Osteoblast (primary cell): ENCODE measurements at places on chromosomes 5 and 9.

- H3K4me1 ChIP-seq, result peaks cover 18% of the 10 kb centered on the region
- H3K27ac ChIP-seq, result no peak overlapping the region
- no peaks in the 10 kb centered on the region for H3K36me3 ChIP-seq
- no peaks in the 10 kb centered on the region for H3K27me3 ChIP-seq
Measured at GRCh38 chr9:126410229-126410628, 83.6 kb downstream of the MVB12B start.

DNA sequence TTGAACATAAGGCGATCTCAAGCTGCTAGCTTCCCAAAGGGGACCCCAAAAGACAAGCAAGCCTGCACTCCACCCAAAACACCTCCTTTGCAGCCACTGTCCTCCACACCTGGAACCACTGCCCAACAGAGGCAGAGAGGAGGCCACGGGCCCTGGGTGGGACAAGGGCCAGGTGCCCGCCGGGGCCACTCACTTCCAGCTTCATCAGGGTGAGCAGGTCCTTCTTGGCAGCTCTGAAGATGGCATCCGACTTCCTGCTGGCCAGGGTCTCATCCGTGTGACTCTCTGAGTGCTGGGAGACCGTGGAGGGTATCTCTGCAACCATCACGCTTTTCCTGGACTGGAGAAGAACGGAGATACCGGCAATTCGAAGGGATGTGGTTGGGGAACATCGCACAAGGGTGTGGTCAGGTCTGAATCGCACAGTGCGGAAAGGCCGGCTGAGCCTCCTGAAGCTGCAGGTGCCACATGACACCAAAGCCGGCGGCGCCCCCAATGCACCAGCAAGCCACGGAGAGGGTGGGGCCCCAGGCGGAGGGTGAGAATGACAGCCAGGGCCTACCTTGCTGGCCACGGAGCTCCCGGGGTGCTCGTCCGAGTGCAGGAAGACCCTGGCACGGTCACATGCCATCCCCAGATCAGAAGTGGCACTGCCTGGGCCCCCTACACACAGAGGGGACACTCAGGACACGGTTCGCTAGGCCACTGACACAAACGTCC is 44.6 kb downstream of the PNPLA7 start:
- no peaks in the 10 kb centered on the region for H3K27me3 ChIP-seq
- H3K36me3 ChIP-seq, result no peaks in the 10 kb centered on the region
- no peak overlapping the region for H3K4me3 ChIP-seq
- H3K27ac ChIP-seq, result no peak overlapping the region
- peak; percentile 58 for DNase-seq

- peaks cover 15% of the 10 kb centered on the region for H3K4me1 ChIP-seq
- H3K4me3 ChIP-seq, result no peak overlapping the region
- no peaks in the 10 kb centered on the region for H3K27me3 ChIP-seq
- H3K36me3 ChIP-seq, result no peaks in the 10 kb centered on the region
- DNase-seq, result no peak
Measured at GRCh38 chr5:131637694-131638093, 2.7 kb upstream of the RAPGEF6 start.

- H3K27me3 ChIP-seq, result no peaks in the 10 kb centered on the region
- H3K4me1 ChIP-seq, result peaks cover 73% of the 10 kb centered on the region
- DNase-seq, result peak; percentile 92
Measured at GRCh38 chr5:136023958-136024541, 4.7 kb upstream of the TGFBI start.

- H3K27ac ChIP-seq, result no peak overlapping the region
- no peaks in the 10 kb centered on the region for H3K36me3 ChIP-seq
- DNase-seq, result no peak
- H3K4me3 ChIP-seq, result no peak overlapping the region
- H3K27me3 ChIP-seq, result no peaks in the 10 kb centered on the region
Measured at GRCh38 chr5:107147589-107147988, 523.1 kb downstream of the EFNA5 start.

DNA sequence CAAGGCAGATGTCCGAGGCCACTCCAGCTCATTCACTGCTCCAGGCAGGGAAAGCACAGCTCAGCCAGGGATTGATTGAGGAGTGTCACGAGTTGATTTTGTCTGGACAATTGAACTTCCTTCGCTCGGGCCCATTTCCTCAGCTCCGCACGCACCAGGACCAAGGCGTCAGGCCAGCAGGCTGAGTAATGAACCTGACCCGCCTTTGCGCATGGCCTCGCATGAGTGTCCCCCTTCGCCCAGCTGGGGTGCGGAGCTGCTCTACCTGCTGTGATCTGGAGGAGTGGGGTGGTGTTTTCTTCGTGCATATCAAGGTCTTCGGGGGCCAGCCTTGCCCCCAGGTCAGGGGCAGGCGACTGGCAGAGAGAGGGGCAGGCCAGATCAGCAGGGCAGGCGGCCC is 44.0 kb downstream of the VAV2 start:
- DNase-seq, result peak; percentile 82
- no peak overlapping the region for H3K27ac ChIP-seq
- no peak overlapping the region for H3K4me3 ChIP-seq
- peaks cover 10% of the 10 kb centered on the region for H3K4me1 ChIP-seq

- peak overlapping the region; percentile 39 for H3K27ac ChIP-seq
- peaks cover 17% of the 10 kb centered on the region for H3K4me1 ChIP-seq
- peak; percentile 39 for DNase-seq
- H3K36me3 ChIP-seq, result no peaks in the 10 kb centered on the region
- H3K4me3 ChIP-seq, result peak overlapping the region; percentile 59
- no peaks in the 10 kb centered on the region for H3K27me3 ChIP-seq
Measured at GRCh38 chr5:79774171-79774854, 84.7 kb downstream of the CMYA5 start.

DNA sequence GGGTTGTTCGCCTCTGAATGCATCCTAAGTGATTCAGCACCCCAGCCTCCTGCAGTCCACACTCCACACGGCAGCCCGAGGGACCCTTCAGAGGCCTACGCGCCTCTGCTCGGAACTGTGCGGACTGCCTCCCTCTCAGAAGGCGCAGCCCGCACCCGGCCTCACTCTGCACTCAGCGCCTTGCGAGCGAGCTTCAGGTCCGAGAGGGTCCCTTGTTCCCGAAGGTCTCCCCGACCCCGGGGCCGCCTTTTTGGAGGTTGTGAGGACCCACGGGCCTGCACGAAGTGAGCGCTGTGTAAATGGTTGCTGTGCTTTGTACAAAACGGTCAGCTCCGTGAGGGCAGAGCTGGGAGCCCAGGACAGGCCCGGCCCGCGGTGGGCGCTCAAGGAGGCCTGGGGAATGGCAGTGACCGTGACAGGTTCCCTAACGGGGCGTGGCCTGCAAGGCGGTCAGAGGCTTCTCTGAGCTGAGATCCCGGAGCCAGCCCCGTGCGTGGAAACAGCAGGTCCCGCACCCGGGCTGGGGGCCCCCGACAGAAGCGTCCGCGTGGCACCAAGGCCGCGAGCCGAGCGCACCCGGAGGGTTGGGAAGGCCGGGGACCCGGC is 698 bp upstream of the CACNA1B start:
- H3K27ac ChIP-seq, result no peak overlapping the region
- H3K4me1 ChIP-seq, result no peaks in the 10 kb centered on the region
- H3K4me3 ChIP-seq, result no peak overlapping the region
- DNase-seq, result peak; percentile 67
- H3K27me3 ChIP-seq, result peaks cover 7% of the 10 kb centered on the region
- H3K36me3 ChIP-seq, result no peaks in the 10 kb centered on the region

- H3K27ac ChIP-seq, result no peak overlapping the region
- peaks cover 16% of the 10 kb centered on the region for H3K4me1 ChIP-seq
- H3K27me3 ChIP-seq, result peaks cover 32% of the 10 kb centered on the region
- H3K36me3 ChIP-seq, result no peaks in the 10 kb centered on the region
Measured at GRCh38 chr9:121498150-121498486, 1.5 kb downstream of the GGTA1 start.

DNA sequence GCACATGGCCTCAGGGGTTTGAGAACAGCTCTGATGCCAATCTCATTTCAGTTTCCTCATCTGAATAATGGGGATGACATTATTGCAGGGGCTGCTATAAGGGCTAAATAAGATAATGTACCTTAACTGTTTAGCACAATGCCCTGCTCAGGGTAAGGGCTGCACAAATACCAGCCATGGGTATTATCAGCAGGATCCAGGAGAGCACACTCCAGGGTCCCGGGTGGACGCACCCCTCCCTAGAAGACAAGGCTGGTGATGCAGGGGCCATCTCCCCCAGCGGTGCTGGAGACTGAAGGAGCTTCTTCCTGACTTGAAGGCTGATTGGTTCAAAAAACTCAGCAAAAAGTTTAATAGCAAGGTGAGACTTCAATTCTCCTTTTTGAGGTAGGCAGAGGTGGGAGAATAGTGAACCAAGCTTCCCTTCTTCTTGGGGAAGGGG is 2.7 kb upstream of the CXXC5 start:
- H3K27me3 ChIP-seq, result no peaks in the 10 kb centered on the region
- H3K27ac ChIP-seq, result no peak overlapping the region
- no peaks in the 10 kb centered on the region for H3K36me3 ChIP-seq
- no peak overlapping the region for H3K4me3 ChIP-seq

- no peaks in the 10 kb centered on the region for H3K27me3 ChIP-seq
- DNase-seq, result peak; percentile 95
- peak overlapping the region; percentile 22 for H3K4me3 ChIP-seq
- peak overlapping the region; percentile 61 for H3K27ac ChIP-seq
Measured at GRCh38 chr9:134648701-134649530, 7.3 kb downstream of the COL5A1 start.

DNA sequence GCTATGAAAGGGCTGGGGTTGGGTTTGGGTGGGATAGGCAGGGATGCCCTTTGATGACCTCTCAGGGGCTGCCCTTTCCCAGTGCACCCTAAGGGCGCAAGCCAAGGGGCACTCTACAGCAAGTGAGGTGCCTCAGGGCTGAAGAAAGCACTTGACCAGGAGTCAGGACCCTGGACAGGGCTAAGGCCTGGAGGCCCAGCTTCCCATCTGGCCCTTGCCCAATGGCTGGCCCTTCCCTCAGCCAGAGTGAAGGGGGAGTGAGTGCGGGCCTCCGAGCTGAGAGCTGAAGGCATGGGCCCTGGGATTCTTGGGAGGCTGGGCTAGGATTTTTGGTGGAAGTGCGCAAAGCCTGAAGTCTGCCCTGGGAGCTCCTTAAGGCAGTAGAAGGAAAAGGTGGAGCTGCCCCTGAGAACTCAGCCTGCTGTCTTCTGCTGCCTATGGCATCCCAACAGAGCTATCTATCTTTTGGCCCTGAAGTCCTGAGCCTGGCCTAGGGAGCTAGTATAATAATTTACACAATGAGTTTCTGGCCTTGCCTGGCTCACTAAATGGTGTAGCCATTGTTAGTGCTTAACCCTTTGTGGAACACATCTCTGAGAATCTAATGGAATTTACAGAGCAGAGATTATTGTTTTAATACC is 16.4 kb downstream of the JADE2 start:
- no peaks in the 10 kb centered on the region for H3K27me3 ChIP-seq
- DNase-seq, result peak; percentile 86
- no peak overlapping the region for H3K27ac ChIP-seq
- H3K4me3 ChIP-seq, result no peak overlapping the region
- no peaks in the 10 kb centered on the region for H3K4me1 ChIP-seq

DNA sequence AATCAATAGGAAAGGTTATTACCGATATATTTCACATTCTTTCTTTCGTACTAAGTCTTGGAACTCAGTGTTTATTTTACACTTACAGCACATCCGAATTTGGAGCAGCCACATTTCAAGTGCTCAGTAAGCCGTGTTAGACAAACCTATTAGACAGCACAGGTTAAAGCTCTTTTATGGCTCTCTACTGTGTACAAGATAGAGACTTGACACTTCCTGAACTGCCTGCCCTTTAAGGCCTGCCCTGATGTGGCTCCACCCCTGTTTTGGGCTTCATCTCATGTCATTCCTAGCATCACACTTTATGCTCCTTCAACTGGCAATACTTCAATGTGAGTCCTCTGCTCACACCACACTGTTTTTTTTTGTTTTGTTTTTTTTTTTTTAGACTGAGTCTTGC is 23.5 kb upstream of the SUSD1 start:
- H3K36me3 ChIP-seq, result no peaks in the 10 kb centered on the region
- no peaks in the 10 kb centered on the region for H3K27me3 ChIP-seq
- no peak overlapping the region for H3K27ac ChIP-seq
- no peak for DNase-seq

DNA sequence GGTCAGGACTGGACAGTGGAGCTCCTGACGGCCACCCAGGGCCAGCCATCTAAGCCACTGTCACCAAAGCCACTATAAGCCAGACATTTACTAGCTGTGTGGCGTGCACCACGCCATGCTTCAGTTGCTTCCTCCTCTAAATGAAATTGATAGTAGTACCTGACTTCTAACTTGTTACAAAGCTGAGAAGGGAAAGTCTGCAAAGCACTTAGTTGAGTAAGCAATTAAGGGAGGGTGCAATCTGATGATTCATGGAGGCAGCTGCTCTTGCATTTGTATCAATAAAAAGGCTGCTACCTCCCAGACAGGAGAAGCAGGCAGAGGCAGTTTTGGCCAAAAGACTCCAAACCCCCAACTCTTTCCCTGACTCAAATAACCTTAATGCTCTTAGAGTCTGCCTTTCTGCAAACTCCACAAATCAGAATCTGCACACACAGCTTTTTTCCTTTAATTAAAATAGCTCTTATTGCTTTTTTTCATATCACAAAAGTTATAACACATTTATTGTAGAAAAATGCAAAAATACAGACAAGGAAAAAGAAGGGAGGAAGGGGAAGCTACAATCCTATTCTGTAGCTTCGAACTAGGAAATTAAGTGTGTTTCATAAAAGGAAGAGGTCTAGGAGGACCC is 19.3 kb upstream of the RAPGEF1 start:
- no peak for DNase-seq
- no peak overlapping the region for H3K4me3 ChIP-seq
- peaks cover 36% of the 10 kb centered on the region for H3K27me3 ChIP-seq
- no peaks in the 10 kb centered on the region for H3K36me3 ChIP-seq
- no peaks in the 10 kb centered on the region for H3K4me1 ChIP-seq

GRCh38 chr9:111284703-111285102 is 45.3 kb downstream of the OR2K2 start:
- H3K4me1 ChIP-seq, result peaks cover 25% of the 10 kb centered on the region
- no peak overlapping the region for H3K27ac ChIP-seq
- H3K36me3 ChIP-seq, result no peaks in the 10 kb centered on the region
- no peaks in the 10 kb centered on the region for H3K27me3 ChIP-seq
- no peak for DNase-seq

DNA sequence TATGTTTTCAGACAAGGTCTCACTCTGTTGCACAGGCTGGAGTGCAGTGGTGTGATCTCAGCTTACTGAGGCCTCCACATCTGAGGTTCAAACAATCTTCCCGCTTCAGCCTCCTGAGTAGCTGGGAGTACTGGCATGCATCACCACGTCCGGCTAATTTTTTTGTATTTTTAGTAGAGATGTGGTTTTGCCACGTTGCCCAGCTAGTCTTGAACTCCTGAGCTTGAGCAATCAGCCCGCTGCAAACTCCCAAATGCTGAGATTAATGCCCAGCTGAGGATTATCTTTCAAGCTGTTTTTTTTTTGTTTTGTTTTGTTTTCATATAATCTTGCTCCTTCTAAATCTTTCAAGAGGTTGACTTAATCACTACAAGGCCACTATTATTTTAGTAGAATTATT is 47.3 kb upstream of the SLC28A3 start:
- H3K4me3 ChIP-seq, result no peak overlapping the region
- no peak for DNase-seq
